ENCODE measurements at places on chromosomes 4 and X.

- no peak for DNase-seq
Observed at GRCh38 chr4:7647600-7648543, 213.1 kb upstream of the PSAPL1 start.

- peak; percentile 53 for DNase-seq
Observed at GRCh38 chr4:51906167-51906958, 63.4 kb downstream of the DCUN1D4 start.

- DNase-seq, result no peak
Observed at GRCh38 chr4:76821641-76822040, 76.3 kb downstream of the SOWAHB start.

DNA sequence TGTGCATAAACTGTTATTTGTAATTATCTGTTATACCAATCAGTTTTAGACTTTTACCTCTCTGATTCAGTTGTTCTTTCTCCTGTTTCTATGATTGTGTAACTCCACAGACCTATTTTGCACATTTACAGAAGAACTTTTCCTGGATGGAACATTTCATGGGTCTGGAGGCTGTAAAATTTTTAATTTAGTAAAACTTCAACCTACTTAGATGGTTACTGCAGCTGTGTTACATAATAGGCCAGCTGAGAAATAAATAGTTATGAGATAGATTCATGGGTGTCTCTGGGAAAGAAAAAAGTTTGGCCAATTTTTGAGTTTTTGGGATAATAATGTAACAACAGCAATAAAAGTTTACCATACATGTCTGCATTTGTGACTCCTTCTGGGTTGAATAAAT, 253.5 kb downstream of the ARHGAP24 start:
- DNase-seq, result no peak

GRCh38 chr4:30770049-30770549, 49.9 kb downstream of the PCDH7 start:
- no peak for DNase-seq

- DNase-seq, result peak; percentile 68
Observed at GRCh38 chrX:140766024-140766611, 56.6 kb downstream of the LINC00632 start.

- DNase-seq, result no peak
Observed at GRCh38 chr4:36142504-36142903, 101.8 kb downstream of the ARAP2 start.

- DNase-seq, result no peak
Observed at GRCh38 chr4:77050962-77051361, 24.8 kb downstream of the CCNI start.

Data from hematopoietic multipotent progenitor cell treated with erythropoietin and hydrocortisone succinate and interleukin-3 and kit ligand, for 6 days (in vitro differentiated cells).